DMS79 (cell line): ENCODE measurements at places on chromosomes 2 and 18.

- DNase-seq: no peak
These were observed 20.9 kb downstream of the MAP4K3 start for GRCh38 chr2:39416140-39416539.

- no peak for DNase-seq
These were observed 33.8 kb upstream of the NFATC1 start for GRCh38 chr18:79361766-79362522.

- DNase-seq: no peak
These were observed 8.8 kb downstream of the TGFBRAP1 start for GRCh38 chr2:105320651-105321215.

- no peak for DNase-seq
These were observed 288.5 kb upstream of the SLC8A1 start for GRCh38 chr2:40740419-40740818.

DNA sequence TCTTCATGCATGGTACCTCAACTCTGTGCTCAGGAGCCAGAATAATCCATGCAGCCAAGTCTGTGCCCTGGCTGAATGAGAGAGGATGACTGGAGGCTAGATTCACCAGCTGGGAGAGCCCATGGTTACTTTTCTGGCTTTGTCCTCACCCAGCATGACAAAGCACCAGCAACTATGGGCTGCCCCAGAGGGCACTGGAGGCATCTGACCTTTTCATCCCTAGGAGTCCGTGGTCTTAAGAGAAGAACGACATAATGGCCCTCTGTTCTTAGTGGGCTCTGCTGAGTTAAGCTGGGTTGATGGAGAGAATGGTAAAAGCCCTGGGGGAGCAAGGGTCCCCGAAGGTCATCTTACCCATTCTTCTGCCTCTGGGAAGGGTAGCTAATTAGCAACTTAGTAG, 54.6 kb upstream of the TNP1 start:
- DNase-seq: no peak

DNA sequence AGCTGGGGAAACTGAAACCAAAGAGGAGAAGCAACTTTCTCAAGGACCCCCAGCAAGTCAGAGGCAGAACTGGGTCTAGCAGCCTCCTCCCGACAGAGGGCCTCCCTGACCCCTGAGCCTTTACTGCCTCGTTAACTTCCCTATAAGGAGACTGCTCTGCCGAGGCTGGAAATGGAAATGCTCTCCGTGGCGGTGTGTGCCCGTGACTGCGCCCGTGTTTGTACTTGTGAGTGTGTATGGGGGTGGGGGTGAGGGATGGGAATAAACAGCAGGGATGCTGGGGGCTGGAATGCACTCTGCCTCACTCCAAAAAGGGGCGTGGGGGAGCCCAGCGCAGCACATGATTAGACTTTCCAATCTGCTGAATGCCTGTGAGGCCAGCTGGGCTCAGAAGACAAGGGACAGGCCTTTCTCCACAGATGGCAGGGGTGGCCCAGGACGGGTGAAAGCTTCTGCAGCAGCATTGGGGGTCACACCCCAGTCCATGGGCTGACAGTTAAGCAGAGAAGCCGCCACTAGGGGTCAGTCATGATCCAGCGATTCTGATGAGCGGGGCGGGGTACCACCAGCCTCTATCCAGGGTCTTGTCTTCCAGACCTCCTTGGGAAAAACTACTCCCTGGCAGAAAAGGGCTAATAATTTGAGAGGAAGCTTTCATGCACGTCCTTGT, 26.8 kb downstream of the MPHOSPH10 start:
- DNase-seq: peak; percentile 10

- no peak for DNase-seq
These were observed 29.4 kb upstream of the RTTN start for GRCh38 chr18:70234667-70235459.

DNA sequence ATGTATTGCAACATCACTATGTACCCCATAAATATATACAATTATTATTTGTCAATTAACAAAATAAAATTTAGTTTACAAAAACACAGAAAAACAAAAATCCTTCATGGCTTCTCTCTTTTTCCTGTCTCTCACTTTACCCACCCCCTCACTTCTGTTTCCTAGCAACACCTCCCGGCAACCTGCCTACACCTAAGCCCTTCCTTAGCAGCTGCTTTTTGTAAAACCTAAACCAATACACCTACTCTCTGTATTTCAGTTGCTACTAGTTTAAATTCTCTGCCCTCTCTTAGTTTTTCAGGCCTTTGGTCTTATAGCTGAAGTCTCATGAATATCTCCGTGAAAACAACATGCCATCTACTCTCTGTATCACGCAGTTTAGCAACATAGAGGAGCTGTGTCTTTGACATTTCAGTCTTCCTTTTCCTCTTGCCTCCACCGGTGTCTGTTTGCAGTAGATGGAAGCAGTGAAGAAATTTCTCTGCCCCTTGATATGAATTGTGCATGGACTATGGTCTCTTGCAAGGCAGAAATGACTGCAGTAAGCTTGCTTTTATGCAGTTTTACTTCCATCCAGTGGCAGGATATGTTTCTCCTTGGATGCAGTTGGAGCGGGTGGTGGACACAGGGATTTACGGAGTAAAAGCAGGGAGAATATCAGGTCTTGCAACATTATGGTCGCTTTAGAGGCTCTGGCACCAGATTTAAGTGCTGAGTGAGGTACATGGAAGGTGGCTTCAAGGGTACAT, 42.0 kb upstream of the ZDBF2 start:
- peak; percentile 46 for DNase-seq

DNA sequence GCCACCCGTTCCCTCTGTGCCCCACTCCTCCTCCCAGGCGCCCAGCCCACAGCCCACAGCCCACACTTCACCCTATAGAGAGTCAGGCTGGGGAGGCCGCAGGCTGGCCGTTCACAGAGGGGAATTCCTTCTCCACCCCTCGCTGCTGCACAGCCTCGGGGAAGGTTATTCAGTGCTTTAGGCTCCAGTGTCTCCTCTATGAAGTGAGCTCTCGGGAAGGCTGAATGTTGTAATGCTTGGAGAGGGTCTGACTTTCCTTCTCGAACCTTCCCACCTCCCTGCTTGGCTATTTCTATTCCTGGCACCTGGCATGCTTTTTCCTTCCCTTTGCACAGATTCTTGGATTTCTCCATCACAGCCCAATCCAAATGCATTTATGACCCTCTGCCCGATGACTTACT, 62.5 kb upstream of the SMAD7 start:
- no peak for DNase-seq

DNA sequence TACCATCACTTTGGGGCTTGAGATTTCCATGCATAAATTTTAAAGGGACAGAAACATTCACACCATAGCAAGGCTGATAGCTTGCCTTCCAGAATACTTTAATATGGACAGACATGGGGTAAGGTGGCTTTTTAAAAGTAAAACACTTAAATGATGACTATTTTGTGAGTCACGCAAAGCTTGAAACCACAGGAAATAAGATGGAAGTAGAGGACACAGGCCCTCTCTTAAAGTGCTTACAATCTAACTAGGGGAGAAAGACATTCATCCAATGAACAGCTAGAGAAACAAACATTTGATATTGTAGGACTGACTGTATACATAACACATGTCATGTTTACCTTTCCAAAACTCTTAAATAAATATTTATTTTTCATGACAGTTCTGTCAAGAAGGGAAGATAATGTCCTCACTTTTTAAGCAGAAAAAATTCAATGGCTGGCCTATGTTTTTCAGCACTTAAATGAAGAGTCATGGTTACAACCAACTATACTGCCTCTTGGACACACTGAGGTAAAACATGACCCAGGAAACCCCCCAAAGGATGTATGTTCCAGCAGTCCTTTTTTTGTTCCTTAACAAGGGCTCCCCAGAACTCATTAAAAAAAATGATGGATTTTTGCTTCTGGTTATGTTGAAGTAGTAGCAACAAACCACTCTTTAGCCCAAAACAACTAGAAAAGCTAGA, 120.0 kb upstream of the RBMS1 start:
- no peak for DNase-seq

DNA sequence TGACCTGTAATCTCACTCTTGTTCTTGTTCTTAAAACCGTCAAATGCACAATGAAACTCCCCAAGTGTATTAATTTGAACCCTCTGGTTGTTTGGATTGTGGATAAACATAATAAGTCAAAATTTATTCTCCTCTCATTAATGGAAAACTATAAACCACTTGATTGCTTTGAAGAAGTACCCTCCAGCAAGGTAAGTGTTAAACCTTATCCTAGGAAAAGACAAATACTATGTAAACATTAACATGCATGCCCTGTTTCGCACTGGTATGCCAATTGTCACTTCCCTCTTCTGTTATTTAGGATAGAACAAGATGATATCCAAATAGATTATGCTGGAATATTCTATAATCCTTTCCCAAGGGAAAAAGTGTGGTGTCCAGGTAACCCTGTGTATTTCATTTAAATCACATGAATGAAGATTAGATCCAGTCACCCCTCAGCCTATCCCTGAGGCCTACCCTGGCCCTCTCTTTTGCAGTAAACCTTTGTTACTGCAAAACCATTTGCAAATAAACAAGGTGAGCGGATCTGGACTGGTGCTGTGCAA, 1.3 kb downstream of the ADI1 start:
- DNase-seq: no peak

- no peak for DNase-seq
These were observed 18.2 kb downstream of the FHOD3 start for GRCh38 chr18:36315736-36316135.

- DNase-seq: no peak
These were observed 212.8 kb downstream of the STK39 start for GRCh38 chr2:168034616-168035015.

DNA sequence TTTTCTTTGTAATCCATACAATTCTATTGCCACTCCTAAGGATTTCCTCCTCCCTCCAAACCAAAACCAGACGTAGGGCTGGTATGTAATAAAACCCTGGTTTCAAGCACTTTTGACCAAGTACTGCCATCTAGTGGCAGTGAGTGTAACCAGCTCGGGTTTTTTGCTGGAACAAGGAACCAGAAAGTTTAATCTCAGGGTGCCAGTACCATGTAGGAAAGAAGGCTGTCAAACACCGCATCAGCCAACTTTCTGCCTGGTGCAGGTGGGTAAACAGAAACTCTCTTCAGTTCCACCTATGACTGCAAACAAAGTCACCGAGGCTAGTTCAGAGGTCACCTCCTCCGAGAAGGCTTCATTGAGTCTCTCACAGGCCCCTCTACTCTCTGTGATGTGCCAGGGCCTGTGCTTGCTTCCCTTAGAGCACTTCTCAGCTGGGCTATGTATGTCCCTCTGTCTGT, 10.2 kb upstream of the THNSL2 start:
- peak; percentile 15 for DNase-seq

- DNase-seq: no peak
These were observed 6.0 kb downstream of the WDR54 start for GRCh38 chr2:74427551-74427950.

GRCh38 chr18:9926223-9926894, 12.5 kb downstream of the VAPA start:
- no peak for DNase-seq
